Hindlimb muscle (tissue), 1 donor: ENCODE measurements at places on chromosomes 6 and 20. TPM values are rescaled to one million over a fixed set of nuclear protein-coding genes. Genes with fewer than 3 reads are reported as not detected.

MARCKS gene
- polyA plus RNA-seq, result 205 TPM

TRAPPC3L gene
- polyA plus RNA-seq, result not detected

TNF gene
- polyA plus RNA-seq, result 0.12 TPM

HEY2 gene
- polyA plus RNA-seq, result 10.9 TPM
